Lung (tissue), 17 donors: ENCODE measurements at places on chromosomes 16 and 17. TPM values are rescaled to one million over a fixed set of nuclear protein-coding genes. Genes with fewer than 3 reads are reported as not detected.

The DNAAF8 gene
- 11.3 TPM for total RNA-seq

The NPIPB2 gene
- total RNA-seq: 8.4 TPM

The HIC1 gene
- total RNA-seq: 28.9 TPM

The KRTAP4-1 gene
- not detected for total RNA-seq
